ENCODE measurements at places on chromosomes 16 and 17. TPM values are rescaled to one million over a fixed set of nuclear protein-coding genes. Genes with fewer than 3 reads are reported as not detected.

The CCL16 gene
- total RNA-seq, result not detected

The CCL13 gene
- not detected for total RNA-seq

The DHX40 gene
- 28.8 TPM for total RNA-seq

The KRTAP4-3 gene
- total RNA-seq, result not detected

The CDR2L gene
- total RNA-seq, result 31.0 TPM

The PHF23 gene
- 45.8 TPM for total RNA-seq

- H3K27ac ChIP-seq, result peak overlapping the region; percentile 76
- H3K36me3 ChIP-seq, result peaks cover 21% of the 10 kb centered on the region
- no peak for DNase-seq
- peaks cover 3% of the 10 kb centered on the region for H3K4me1 ChIP-seq
Measured at GRCh38 chr16:81621496-81621895, 157.6 kb upstream of the PLCG2 start.

GRCh38 chr17:512926-513325 is 160.3 kb upstream of the RPH3AL start:
- H3K27ac ChIP-seq, result no peak overlapping the region
- H3K4me1 ChIP-seq, result peaks cover 11% of the 10 kb centered on the region
- peaks cover 15% of the 10 kb centered on the region for H3K27me3 ChIP-seq

DNA sequence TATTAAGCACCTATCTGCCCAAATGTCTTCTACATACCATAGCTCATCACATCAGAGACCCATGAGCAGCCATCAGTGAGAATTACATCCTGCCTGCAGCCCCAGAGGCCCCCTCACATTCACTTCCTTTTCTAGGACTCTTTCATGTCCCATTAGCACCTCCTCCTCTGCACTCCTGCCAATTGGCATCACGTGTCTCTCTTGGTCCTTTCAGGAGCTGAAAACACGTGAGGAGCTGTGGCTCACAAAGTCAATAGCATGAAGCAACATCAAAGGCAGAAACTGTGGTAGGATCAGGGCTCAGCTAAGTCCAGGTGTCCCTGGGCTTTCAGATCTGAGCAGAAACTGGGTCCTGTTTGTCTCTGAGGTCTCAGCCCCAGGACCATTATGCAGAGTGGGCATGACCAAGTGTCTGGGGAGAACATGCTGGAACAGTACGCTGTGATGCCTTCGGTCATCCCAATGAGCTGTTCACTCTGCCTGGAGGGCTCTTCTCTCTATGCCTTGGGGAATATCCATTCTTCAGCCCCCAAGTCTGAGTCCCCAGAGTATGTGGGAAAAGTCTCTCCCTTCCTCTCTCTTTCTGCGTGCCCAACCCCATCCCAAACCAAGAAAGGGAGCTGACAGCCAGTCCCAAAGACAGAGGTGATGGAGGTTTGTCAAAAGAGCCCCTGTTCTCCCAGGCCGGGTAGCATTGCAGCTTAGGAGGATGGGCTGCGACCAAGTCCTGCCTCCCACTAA is 457.0 kb upstream of the CDH5 start:
- peaks cover 14% of the 10 kb centered on the region for H3K4me1 ChIP-seq
- no peaks in the 10 kb centered on the region for H3K36me3 ChIP-seq
- H3K4me3 ChIP-seq, result no peak overlapping the region
- DNase-seq, result no peak
- no peaks in the 10 kb centered on the region for H3K27me3 ChIP-seq
- H3K27ac ChIP-seq, result no peak overlapping the region

GRCh38 chr16:77143364-77143763 is 47.6 kb upstream of the MON1B start:
- DNase-seq, result no peak
- peaks cover 30% of the 10 kb centered on the region for H3K36me3 ChIP-seq
- H3K4me3 ChIP-seq, result no peak overlapping the region
- H3K4me1 ChIP-seq, result no peaks in the 10 kb centered on the region

DNA sequence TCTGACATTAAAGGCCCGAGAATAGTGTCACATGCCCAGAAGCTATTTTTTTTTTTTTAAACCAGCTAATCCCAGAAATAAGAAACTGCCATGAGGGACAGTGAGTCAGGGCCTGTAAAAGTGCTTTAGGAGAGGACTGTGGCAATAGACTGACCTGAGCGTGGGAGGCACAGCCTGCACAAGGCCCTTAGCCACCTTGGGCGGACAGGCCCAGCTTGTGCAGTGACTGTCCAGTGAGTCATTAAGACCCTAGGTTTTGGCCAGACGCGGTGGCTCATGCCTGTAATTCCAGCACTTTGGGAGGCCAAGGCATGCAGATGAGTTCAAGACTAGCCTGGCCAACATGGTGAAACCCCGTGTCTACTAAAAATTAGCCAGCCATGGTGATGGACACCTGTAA is 343.0 kb upstream of the ZFHX3 start:
- H3K4me1 ChIP-seq, result no peaks in the 10 kb centered on the region
- no peak for DNase-seq
- no peak overlapping the region for H3K27ac ChIP-seq
- no peaks in the 10 kb centered on the region for H3K27me3 ChIP-seq
- no peak overlapping the region for H3K4me3 ChIP-seq
- no peaks in the 10 kb centered on the region for H3K36me3 ChIP-seq

DNA sequence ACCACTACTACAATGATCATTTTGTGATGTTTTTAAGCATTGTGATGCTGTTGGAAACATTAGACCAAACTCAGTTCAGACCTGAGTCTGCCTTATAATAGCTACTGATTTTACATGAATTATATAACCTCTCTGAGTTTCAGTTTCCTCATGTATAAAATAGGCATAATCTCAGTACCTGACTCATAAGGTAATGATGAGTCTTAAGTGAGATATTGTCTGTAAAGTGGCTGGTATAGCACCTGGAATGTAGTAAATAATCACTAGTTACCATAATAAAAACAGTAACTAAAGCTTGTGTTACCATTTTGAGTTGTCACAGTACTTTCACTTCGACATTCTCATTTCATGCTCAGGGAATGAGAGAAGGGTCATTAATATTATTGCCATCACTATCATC is 381.5 kb upstream of the SALL1 start:
- no peaks in the 10 kb centered on the region for H3K27me3 ChIP-seq
- peaks cover 19% of the 10 kb centered on the region for H3K4me1 ChIP-seq
- H3K36me3 ChIP-seq, result no peaks in the 10 kb centered on the region
- H3K27ac ChIP-seq, result no peak overlapping the region

GRCh38 chr17:55969562-55970324 is 183.5 kb upstream of the ANKFN1 start:
- no peak for DNase-seq
- H3K27ac ChIP-seq, result no peak overlapping the region
- no peak overlapping the region for H3K4me3 ChIP-seq
- H3K36me3 ChIP-seq, result 0 out of 2 replicates have a peak, but pooled peaks cover 3% of the 10 kb centered on the region

DNA sequence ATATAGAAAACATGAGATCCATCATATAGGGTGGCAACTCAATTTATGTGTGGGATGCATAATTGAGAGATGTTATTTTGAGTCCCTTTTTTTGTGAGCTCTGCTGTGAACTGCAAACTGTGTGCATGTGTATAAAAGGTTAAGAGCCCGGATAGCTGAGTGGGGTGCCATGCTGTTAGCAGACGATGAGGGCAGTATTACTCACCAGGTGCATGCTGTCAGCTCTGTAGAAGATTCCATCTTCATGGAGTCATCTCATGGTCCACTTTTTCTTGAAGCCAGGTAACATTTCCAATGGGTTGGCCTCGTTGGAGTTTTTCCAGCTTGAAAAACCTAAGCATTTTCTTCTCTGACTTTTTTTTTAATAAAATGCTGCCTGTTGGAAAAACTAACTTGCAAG is 43.0 kb upstream of the RHBDL3 start:
- H3K27me3 ChIP-seq, result no peaks in the 10 kb centered on the region
- no peak for DNase-seq
- peaks cover 11% of the 10 kb centered on the region for H3K4me1 ChIP-seq
- no peak overlapping the region for H3K4me3 ChIP-seq

DNA sequence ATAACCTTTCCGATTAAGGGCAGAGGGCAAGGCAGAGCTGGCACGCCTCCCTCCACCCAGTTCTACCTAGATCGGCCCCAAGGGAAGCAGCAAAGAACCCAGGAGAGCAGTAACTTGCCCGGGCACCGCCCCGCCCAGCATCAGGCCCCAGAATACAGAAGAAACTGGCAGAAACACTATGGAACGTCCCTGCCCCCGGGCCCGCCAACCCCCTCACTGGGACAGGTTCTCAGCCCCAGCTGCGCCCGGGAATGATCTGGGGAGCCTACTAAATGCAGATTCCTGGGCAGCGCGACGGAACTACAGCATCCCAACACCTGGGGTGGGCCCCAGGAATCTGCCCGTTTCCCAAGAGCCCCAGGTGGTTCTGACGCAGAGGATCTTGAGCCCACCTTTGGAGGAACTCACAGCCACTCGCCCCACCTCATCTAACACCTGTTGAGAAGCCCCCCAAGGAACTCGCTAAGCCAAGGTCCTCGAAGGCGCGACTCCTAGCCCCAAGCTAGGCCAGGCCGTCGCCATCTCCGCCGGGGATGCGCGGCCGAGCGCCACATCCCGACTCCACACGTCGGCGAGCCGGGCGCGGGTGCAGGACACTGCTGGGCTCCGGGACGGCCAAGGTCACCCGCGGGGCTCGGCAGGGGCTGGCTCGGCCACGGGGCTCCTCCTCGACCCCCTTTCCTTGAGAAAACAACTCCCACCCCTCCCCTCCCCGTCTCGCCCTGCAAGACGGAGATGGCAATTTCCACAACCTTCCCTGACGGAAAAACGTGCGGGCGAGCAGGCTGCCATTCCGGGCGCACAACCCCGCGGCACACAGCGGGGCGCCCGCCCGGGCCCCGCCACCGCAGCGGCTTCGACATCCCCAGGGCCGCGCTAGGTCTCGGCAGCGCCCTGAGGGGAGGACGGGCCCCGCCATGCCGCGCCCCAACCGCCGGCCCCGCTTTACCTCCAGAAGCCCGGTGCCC is 913 bp downstream of the CDIP1 start:
- H3K4me1 ChIP-seq, result peaks cover 30% of the 10 kb centered on the region

DNA sequence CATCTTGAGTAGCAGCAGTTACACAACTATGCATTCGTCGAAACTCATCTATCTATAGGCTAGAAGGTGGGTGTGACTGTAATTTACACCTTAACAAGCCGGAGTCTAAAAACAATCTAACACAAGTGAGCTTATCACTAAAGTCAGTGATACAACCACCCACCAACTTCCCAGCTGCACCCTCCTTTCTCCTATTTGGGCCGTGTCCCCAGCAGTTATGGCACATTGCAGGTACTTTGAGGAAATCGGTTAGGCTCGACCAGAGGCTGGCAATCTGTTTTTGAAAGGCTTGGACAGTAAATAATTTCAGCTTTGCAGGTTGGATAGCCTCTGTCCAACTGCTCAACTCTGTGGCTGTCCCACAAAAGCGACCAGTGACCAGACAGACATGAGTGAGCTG is 26.0 kb downstream of the USP22 start:
- H3K27ac ChIP-seq, result peak overlapping the region; percentile 51
- H3K36me3 ChIP-seq, result peaks cover 100% of the 10 kb centered on the region
- H3K27me3 ChIP-seq, result no peaks in the 10 kb centered on the region
- no peak for DNase-seq
- no peak overlapping the region for H3K4me3 ChIP-seq
- H3K4me1 ChIP-seq, result no peaks in the 10 kb centered on the region

GRCh38 chr16:31061126-31061812 is 12.8 kb downstream of the ZNF668 start:
- H3K27me3 ChIP-seq, result no peaks in the 10 kb centered on the region
- H3K27ac ChIP-seq, result no peak overlapping the region
- peaks cover 26% of the 10 kb centered on the region for H3K36me3 ChIP-seq
- H3K4me3 ChIP-seq, result no peak overlapping the region

GRCh38 chr17:27893841-27894503 is 807 bp upstream of the LYRM9 start:
- peaks cover 13% of the 10 kb centered on the region for H3K27me3 ChIP-seq
- H3K36me3 ChIP-seq, result no peaks in the 10 kb centered on the region
- H3K27ac ChIP-seq, result no peak overlapping the region

- DNase-seq, result peak; percentile 73
- peaks cover 22% of the 10 kb centered on the region for H3K4me1 ChIP-seq
- H3K4me3 ChIP-seq, result peak overlapping the region; percentile 83
- H3K36me3 ChIP-seq, result peaks cover 7% of the 10 kb centered on the region
- peak overlapping the region; percentile 80 for H3K27ac ChIP-seq
Measured at GRCh38 chr17:45246861-45247428, 14.9 kb downstream of the SPATA32 start.

DNA sequence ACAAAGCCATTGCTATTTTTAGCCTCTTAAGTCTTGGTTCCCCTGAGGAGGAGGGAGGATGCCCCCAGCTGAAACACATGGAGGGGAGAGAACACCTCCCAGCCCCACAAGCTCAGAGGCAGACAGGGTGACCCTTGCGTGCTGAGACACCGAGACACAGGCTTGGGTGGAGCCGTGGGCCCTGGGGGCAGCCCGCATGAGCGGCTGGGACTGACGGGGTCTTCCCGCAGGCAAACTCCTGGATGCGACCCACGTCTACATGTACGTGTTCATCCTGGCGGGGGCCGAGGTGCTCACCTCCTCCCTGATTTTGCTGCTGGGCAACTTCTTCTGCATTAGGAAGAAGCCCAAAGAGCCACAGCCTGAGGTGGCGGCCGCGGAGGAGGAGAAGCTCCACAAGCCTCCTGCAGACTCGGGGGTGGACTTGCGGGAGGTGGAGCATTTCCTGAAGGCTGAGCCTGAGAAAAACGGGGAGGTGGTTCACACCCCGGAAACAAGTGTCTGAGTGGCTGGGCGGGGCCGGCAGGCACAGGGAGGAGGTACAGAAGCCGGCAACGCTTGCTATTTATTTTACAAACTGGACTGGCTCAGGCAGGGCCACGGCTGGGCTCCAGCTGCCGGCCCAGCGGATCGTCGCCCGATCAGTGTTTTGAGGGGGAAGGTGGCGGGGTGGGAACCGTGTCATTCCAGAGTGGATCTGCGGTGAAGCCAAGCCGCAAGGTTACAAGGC is 9.8 kb downstream of the SLC16A3 start:
- H3K4me3 ChIP-seq, result no peak overlapping the region
- H3K36me3 ChIP-seq, result peaks cover 14% of the 10 kb centered on the region

DNA sequence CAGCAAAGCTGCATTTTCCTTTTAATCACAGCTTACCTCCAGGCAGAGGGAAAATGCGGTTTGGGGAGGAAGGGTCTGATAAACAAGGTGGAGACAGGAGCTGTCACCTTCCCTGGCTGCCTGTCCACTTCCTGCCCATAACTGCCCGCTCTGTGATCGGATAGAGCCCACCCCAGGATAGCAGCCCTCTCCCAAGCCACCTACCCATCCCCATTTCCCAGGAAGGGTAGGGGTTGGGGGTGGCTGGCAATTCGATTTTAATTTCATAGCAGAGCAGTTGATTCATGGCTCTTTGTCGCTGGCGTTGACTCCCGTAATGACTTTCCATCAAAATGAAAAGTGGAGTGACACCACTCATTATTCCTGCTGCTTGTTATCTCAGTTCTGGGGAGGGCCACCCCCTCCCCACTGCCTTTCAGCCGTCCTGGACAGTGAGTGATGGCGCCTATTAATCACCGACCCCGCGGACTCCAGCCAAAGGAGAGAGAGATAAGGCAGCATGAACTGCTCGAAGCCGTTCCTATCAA is 11.2 kb downstream of the CDK5RAP3 start:
- no peak overlapping the region for H3K27ac ChIP-seq
- H3K36me3 ChIP-seq, result peaks cover 32% of the 10 kb centered on the region
- H3K4me3 ChIP-seq, result no peak overlapping the region
- no peak for DNase-seq
- H3K4me1 ChIP-seq, result peaks cover 9% of the 10 kb centered on the region
- H3K27me3 ChIP-seq, result no peaks in the 10 kb centered on the region

GRCh38 chr16:58324792-58325191 is 30.0 kb upstream of the PRSS54 start:
- no peak overlapping the region for H3K27ac ChIP-seq
- H3K4me3 ChIP-seq, result no peak overlapping the region
- no peaks in the 10 kb centered on the region for H3K27me3 ChIP-seq

Data from WTC11 (cell line).